ENCODE measurements at places on chromosomes 5 and 9. TPM values are rescaled to one million over a fixed set of nuclear protein-coding genes. Genes with fewer than 3 reads are reported as not detected.

OTP gene
- total RNA-seq = not detected

ITGA1 gene
- total RNA-seq = 49.4 TPM

- no peak for DNase-seq
Measured at GRCh38 chr9:98251551-98251950, 3.9 kb downstream of the TBC1D2 start.

GRCh38 chr5:117261948-117262571, 687.4 kb upstream of the SEMA6A start:
- no peak for DNase-seq

All from tongue (tissue), 3 donors.